ENCODE measurements at places on chromosomes 7 and 10.

DNA sequence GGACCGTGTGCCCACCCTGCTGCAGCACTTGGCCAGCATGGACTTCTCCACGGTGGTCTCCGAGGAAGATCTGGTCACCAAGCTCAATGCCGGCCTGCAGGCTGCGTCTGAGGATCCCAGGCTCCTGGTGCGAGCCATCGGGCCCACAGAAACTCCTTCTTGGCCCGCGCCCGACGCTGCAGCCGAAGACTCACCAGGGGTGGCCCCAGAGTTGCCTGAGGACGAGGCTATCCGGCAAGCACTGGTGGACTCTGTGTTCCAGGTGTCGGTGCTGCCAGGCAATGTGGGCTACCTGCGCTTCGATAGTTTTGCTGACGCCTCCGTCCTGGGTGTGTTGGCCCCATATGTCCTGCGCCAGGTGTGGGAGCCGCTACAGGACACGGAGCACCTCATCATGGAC lies 1.4 kb downstream of the RBP3 start:
- no peak for DNase-seq

- DNase-seq, result no peak
Observed at GRCh38 chr10:112187527-112187926, 4.0 kb upstream of the GPAM start.

GRCh38 chr10:98077223-98077622 lies 46.8 kb upstream of the CRTAC1 start:
- no peak for DNase-seq

DNA sequence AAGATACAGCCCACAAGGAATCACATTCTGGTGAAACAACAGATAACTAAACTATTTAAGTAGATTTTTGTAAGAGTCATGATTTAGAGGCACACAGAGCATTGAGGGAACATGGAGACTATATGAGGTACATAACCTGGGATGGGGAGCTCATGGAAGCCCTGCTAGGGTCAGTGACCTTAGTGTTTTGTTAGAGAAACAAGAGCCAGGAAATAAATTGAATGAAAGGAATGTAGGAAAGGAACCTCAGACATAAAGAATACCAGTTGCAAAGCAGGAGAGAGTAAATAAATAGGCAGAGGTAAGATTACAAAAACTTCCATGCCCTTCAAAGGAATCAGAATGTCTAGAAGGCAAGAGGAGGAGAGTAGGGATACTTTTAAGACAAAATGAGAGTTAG lies 1076.9 kb downstream of the CNTNAP2 start:
- no peak for DNase-seq

DNA sequence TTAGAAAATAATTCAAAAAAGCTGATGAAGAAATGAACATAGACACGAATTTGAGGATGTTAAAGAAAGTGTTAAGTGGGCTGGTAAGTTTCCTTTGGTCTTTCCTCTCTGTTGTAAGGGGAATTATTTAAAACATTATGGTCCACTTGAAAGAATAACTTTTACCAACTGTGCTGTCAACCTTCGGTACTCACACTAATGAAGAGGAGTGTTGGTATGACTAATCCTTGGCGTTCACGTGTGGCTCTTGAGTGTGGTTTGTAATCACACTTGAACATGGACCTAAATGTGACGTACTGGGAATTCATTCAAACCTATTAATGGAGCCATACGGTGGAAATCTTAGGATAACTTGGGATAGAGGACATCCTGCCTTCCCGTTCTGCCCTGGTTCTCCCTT lies 41.3 kb downstream of the TBXAS1 start:
- DNase-seq, result no peak

DNA sequence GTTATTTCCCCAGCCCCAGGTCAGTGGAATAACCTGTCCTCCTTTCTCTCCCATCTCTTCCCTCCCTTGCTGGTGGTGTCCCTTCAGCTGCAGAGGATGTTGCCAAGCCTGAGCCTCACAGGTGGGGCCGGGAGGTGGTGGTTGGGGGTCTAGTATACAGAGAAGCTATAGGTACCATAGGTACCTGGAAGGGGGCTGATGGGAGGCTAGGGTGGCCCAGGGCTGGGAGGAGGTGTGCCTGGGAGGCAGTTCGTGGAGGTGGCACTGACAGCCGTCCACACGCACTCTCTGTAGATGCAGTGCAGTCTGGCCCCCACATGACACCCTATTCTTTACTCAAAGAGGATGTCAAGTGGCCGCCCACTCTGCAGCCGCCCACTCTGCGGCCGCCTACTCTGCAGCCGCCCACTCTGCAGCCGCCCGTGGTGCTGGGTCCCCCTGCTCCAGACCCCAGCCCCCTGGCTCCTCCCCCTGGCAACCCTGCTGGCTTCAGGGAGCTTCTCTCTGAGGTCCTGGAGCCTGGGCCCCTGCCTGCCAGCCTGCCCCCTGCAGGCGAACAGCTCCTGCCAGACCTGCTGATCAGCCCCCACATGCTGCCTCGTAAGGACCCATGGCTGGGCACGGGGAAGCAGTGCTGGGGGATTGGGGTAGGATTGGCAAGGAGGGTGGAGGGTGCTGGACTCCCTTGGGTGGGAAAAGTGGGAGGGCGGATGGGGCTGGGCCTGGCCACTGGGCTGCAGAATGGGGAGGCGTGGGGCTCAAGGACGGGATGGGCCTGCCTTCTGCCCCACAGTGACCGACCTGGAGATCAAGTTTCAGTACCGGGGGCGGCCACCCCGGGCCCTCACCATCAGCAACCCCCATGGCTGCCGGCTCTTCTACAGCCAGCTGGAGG lies 9.5 kb downstream of the IRF5 start:
- DNase-seq, result no peak
